Activated naive CD8-positive, alpha-beta T cell treated with anti-CD3 and anti-CD28 coated beads, Interleukin-2, amount 50 U/mL, for 24 hours (primary cell): ENCODE measurements at places on chromosomes 11 and 22.

DNA sequence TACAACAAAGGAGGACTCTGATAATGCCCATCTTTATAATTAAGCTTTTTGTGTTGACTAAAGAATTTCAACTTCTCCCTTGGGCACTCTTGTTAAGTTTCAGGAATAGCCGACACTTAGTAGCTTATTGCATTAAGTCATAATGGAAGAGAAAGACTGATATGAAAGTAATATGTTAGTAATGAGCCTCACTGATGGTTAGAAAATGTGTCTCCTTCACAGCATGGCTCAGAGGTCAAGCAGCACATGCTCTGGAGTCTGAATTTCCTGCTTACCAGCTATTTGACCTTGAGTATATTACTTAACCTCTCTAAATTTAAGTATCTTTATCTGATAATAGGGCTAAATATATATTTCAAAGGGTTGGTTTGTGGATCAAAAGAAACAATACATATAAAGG is 39.0 kb downstream of the PDGFD start:
- H3K27ac ChIP-seq = no peak overlapping the region
- H3K4me1 ChIP-seq = no peaks in the 10 kb centered on the region
- no peaks in the 10 kb centered on the region for H3K36me3 ChIP-seq
- no peak overlapping the region for H3K4me3 ChIP-seq
- no peak for DNase-seq

DNA sequence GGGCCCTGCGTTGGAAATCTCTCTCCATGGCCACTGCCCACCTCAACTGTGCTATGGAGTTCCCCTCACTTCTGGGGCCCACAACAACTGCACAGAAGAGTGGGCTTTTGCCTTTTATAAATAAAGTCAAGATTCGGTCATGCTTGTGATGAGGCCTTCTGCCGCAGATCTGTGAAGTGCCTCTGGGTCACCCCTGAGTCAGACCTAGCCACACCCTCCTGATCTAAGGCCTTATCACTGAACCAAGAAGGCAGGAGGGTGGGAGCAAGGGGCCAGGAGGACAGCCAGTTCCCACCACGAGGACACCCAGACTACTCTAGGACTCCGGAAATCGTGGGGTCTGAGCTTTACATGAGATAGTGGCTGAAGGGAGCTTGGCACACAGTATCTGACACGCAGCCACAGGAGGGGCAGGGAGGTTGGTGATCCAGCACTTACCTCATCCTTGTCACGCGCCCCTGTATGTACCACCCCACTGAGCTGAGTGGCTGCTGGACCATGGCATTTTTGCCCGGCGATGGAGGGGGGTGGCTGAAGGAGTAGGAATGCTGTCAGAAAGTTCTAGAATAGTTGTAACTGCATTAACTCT is 115.7 kb downstream of the ABTB2 start:
- peak overlapping the region; percentile 78 for H3K27ac ChIP-seq
- no peaks in the 10 kb centered on the region for H3K36me3 ChIP-seq
- H3K27me3 ChIP-seq = peaks cover 4% of the 10 kb centered on the region
- H3K4me1 ChIP-seq = peaks cover 90% of the 10 kb centered on the region
- no peak for DNase-seq
- no peak overlapping the region for H3K4me3 ChIP-seq

- peak; percentile 52 for DNase-seq
- H3K4me3 ChIP-seq = peak overlapping the region; percentile 85
- H3K36me3 ChIP-seq = peaks cover 15% of the 10 kb centered on the region
- peak overlapping the region; percentile 91 for H3K27ac ChIP-seq
- H3K27me3 ChIP-seq = no peaks in the 10 kb centered on the region
Observed at GRCh38 chr11:65642014-65642671, 4.2 kb downstream of the SIPA1 start.

DNA sequence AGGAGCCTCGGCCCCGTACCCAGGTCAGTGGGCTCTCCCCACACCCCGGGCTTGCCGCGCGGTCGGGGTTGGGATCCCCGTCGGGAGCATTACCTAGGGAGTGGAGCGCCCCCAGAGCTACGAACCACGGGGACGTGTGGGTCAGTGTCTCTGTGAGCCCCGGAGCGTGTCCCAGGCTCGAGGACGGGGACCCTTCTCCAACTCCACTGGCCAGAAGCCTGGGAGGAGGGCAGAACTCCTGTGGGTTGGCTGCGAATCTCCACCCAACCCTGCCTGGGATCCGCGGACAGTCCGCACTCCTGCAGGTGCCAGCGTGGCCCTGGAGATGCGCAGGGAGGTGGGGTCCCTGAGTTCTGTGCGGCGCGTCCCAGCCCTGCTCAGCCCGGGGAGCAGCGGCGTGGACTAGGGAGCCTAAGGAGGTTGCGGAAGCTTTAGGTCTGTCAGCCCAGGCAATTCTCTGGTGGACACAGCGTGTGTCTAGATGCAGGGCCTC is 346 bp downstream of the PPFIBP2 start:
- H3K4me3 ChIP-seq = peak overlapping the region; percentile 89
- H3K36me3 ChIP-seq = peaks cover 3% of the 10 kb centered on the region
- H3K27me3 ChIP-seq = peaks cover 3% of the 10 kb centered on the region
- DNase-seq = peak; percentile 18
- peak overlapping the region; percentile 70 for H3K27ac ChIP-seq

DNA sequence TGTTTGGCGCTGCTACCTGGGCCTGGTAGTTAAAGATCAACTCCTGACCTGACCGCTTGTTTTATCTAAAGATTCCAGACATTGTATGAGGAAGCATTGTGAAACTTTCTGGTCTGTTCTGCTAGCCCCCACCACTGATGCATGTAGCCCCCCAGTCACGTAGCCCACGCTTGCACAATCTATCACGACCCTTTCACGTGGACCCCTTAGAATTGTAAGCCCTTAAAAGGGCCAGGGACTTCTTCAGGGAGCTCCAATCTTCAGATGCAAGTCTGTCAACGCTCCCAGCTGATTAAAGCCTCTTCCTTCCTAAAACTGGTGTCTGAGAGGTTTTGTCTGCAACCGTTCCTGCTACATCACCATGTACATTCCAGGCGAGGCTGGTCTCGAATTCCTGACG is 15.0 kb downstream of the APOBEC3F start:
- H3K27me3 ChIP-seq = no peaks in the 10 kb centered on the region
- no peaks in the 10 kb centered on the region for H3K36me3 ChIP-seq
- no peaks in the 10 kb centered on the region for H3K4me1 ChIP-seq

GRCh38 chr22:35888181-35888870 is 140.3 kb downstream of the RBFOX2 start:
- no peak overlapping the region for H3K27ac ChIP-seq
- peaks cover 9% of the 10 kb centered on the region for H3K4me1 ChIP-seq
- H3K27me3 ChIP-seq = peaks cover 3% of the 10 kb centered on the region

DNA sequence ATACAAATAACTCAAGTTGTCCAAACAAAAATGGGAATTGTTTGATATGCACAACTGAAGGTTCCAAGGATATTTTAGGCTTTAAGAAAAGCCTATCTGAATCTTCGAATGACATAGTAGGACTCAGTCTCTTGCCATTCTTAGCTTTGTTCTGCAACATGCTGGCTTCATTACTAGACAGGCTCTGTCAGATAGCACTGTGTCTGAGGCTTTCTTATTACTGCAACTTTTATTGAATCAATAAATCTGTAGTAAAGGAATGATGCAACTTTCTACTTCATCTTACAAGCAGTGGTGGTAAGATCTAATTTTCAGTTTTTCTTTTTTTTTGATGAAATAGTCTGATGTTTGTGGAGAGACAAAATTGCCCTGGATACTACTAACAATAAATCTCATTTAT is 319.3 kb upstream of the CCDC179 start:
- no peak for DNase-seq
- no peaks in the 10 kb centered on the region for H3K36me3 ChIP-seq
- H3K27me3 ChIP-seq = no peaks in the 10 kb centered on the region
- no peaks in the 10 kb centered on the region for H3K4me1 ChIP-seq
- H3K4me3 ChIP-seq = no peak overlapping the region
- H3K27ac ChIP-seq = no peak overlapping the region

GRCh38 chr11:24661331-24661730 is 164.5 kb downstream of the LUZP2 start:
- no peak overlapping the region for H3K4me3 ChIP-seq
- no peak overlapping the region for H3K27ac ChIP-seq
- no peak for DNase-seq
- no peaks in the 10 kb centered on the region for H3K27me3 ChIP-seq

GRCh38 chr11:117444256-117444655 is 116.6 kb downstream of the CEP164 start:
- no peak overlapping the region for H3K4me3 ChIP-seq
- no peaks in the 10 kb centered on the region for H3K4me1 ChIP-seq
- H3K27me3 ChIP-seq = peaks cover 4% of the 10 kb centered on the region
- no peak overlapping the region for H3K27ac ChIP-seq
- no peak for DNase-seq

GRCh38 chr11:12512826-12513395 is 135.5 kb downstream of the PARVA start:
- no peak overlapping the region for H3K4me3 ChIP-seq
- no peaks in the 10 kb centered on the region for H3K4me1 ChIP-seq
- no peaks in the 10 kb centered on the region for H3K36me3 ChIP-seq
- no peak overlapping the region for H3K27ac ChIP-seq
- DNase-seq = no peak

- H3K4me1 ChIP-seq = peaks cover 9% of the 10 kb centered on the region
- no peak overlapping the region for H3K4me3 ChIP-seq
- H3K27me3 ChIP-seq = no peaks in the 10 kb centered on the region
- no peaks in the 10 kb centered on the region for H3K36me3 ChIP-seq
- no peak overlapping the region for H3K27ac ChIP-seq
Observed at GRCh38 chr11:94638902-94639373, 71.8 kb downstream of the PIWIL4 start.

DNA sequence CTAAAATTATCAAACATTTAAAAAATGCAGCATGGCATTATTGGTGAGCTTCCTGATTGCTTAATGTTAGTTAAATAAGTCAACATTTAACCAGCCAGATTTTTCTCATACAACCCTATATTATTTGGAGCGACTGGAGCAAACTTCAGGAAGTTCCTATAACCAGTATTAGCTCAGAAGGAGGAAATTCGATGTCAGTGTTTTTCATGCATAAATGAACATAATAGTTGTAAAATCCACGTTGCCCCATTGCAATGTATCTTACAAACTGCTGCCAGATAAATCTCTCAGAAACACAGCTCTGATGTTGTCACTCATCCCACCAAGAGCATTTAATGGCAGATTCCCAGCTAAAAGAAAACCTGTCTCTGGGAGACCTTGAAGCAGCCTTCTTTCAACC is 278.5 kb downstream of the CASP12 start:
- H3K27ac ChIP-seq = no peak overlapping the region
- no peak overlapping the region for H3K4me3 ChIP-seq
- no peaks in the 10 kb centered on the region for H3K27me3 ChIP-seq
- peaks cover 4% of the 10 kb centered on the region for H3K36me3 ChIP-seq
- DNase-seq = no peak

- H3K27me3 ChIP-seq = no peaks in the 10 kb centered on the region
- DNase-seq = no peak
- H3K4me1 ChIP-seq = peaks cover 9% of the 10 kb centered on the region
- H3K4me3 ChIP-seq = no peak overlapping the region
Observed at GRCh38 chr11:64559351-64560138, 31.5 kb upstream of the SLC22A12 start.

- H3K27me3 ChIP-seq = peaks cover 7% of the 10 kb centered on the region
- H3K36me3 ChIP-seq = no peaks in the 10 kb centered on the region
- peaks cover 4% of the 10 kb centered on the region for H3K4me1 ChIP-seq
- no peak for DNase-seq
- no peak overlapping the region for H3K27ac ChIP-seq
- H3K4me3 ChIP-seq = no peak overlapping the region
Observed at GRCh38 chr11:64650923-64651523, 60.0 kb downstream of the SLC22A12 start.

DNA sequence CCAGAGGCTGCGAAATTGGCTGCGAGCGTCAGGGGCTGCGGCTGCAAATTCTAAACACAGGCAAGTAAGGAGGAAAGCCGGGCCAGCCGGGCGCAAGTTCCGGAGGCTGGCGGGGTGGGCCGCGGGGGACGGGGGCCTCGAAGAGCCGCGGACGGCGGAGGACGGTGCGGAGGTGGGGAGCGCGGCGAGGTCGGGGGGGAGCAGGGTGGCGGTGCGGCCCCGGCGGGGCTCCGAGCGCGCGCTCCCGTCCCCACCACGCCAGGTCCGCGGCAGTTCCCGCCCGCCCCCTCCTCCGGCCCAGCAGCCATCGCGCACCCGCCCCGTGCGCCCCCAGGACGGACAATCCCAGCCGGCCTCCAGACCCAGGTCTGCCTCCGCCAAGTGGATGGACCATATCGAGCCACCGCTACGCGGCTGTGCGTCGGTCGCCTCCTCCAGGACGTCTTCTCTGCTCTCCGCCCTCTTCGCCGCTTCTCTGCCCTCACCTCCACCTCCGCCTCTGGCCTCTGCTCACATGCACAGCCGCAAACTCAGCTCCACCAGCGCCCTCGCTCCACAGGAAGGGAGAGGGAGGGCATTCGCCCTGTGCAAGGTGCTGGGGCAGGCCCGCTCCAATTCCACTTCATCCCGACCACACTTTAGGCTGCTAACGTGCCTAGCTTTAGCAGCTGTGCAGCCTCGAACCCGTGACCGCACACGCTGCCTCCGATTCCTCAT is 7.2 kb downstream of the ELFN2 start:
- peak; percentile 33 for DNase-seq
- H3K27ac ChIP-seq = no peak overlapping the region
- peaks cover 70% of the 10 kb centered on the region for H3K27me3 ChIP-seq

- H3K36me3 ChIP-seq = no peaks in the 10 kb centered on the region
- peaks cover 6% of the 10 kb centered on the region for H3K4me1 ChIP-seq
- peaks cover 37% of the 10 kb centered on the region for H3K27me3 ChIP-seq
Observed at GRCh38 chr22:28925916-28926315, 42.5 kb downstream of the ZNRF3 start.

DNA sequence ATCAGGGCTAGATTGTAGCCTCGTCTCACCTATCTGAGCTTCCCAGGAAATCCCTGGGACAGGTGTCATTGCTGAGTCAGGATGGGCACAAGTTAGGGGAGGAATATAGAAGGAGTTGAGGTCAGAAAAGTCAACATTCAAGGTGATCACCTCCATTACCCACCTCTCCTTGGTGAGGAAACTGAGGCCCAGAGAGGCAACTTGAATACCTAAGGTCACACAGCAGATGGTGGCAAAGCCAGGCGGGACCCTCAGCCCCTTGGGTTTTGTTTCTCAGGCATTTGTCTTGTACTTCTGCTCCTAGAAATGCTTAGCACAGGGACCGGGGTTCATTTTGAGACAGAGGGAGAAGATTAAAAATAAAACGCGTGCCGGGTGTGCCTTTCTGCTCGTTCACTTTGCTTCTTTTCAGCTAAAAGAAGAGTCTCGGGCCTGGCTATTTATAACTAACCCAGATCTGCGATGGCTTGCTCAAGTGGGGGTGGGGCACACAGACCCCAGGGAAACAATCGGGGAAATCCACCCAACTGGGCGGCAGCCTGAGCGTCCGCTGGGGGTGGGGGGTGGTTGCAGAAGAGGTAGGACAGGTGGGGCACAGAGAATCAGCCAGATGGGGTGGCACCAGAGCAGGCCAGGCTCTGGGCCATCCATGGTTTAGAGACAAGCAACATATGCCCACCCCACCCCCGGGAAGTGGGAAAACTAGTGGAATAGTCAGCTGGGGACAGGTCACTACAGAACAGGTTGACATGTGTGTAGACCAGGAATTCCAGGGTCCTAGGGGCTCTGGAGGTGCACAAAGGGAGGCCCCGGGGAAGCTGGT is 3.9 kb upstream of the GNAZ start:
- H3K4me3 ChIP-seq = no peak overlapping the region
- DNase-seq = no peak
- peaks cover 13% of the 10 kb centered on the region for H3K4me1 ChIP-seq
- peaks cover 6% of the 10 kb centered on the region for H3K27me3 ChIP-seq
- no peaks in the 10 kb centered on the region for H3K36me3 ChIP-seq

GRCh38 chr22:40044870-40045834 is 50.4 kb downstream of the FAM83F start:
- DNase-seq = peak; percentile 83
- peak overlapping the region; percentile 94 for H3K4me3 ChIP-seq
- peaks cover 4% of the 10 kb centered on the region for H3K36me3 ChIP-seq
- peaks cover 56% of the 10 kb centered on the region for H3K4me1 ChIP-seq
